ENCODE measurements at places on chromosomes 12 and 14. TPM values are rescaled to one million over a fixed set of nuclear protein-coding genes. Genes with fewer than 3 reads are reported as not detected.

DNA sequence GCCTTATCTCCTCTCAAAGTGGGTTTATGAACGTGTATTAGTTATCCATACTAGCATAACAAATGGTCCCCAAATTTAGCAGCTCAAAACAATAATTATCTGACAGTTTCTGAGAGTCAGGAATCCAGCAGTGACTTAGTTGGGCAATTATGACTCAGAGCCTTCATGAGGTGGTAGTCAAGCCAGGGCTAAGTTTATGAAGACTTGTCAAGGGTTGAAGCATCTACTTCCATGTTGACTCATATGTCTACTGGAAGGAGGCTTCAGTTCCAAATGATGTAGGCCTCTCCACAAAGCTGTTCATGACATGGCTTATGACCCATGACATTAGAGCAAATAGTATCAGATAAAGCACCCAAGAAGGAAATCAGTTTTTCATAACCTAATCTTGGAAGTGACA is 73.2 kb downstream of the IPO8 start:
- DNase-seq = peak; percentile 82

DNA sequence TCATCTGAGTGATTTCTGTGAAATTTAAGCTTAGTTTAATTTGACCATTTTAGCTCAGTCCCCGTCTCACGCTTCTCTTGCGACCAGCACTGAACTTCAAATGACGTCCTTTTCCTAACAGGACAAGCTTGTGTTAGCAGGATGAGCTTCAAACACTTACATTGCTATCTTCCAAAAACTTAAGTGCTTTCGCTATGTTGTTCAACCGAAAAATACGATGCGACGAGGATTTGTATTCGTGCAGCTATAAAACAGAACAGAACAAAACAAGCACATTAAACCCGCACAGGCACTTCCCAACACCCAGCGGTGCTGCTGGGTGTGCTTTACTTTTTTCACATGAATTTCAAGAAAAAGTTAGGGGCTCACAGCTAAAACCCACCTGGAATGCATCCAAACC is 64.2 kb upstream of the DICER1 start:
- DNase-seq = no peak

DNA sequence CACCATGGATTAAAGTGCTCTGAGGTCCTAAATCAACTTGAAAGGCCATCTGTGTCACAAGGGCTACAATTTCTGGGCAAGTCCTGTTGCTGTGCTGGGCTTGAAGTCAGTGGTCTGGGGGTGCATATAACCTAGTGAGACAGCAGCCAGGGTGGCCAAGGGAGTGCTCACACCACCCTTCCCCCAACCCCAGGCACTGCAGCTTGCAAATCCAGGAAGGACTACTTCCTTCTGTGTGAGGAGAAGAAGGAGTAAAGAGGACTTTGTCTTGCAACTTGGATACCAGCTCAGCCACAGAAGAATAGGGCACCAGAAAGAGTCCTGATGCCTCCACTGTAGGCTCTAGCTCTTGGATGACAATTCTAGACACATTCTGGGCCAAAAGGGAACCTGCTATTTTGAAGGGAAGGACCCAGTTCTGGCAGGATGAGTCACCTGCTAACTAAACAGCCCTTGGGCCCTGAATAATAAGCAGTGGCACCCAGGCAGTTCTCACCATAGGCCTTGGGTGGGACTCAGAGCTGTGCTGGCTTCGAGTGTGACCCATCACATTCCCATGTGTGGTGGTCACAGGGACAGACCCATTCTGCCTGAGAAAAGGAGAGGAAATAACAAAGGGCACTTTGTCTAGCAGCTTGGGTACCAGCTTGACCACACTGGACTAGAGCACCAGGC is 32.6 kb upstream of the DHRS7 start:
- no peak for DNase-seq

The CLEC1B gene
- total RNA-seq = not detected

Measured in GM23248 (cell line).